ENCODE measurements at places on chromosomes 11 and 22.

- no peak for DNase-seq
Observed at GRCh38 chr11:112166562-112166961, 610 bp upstream of the TEX12 start.

- no peak for DNase-seq
Observed at GRCh38 chr22:36918586-36919284, 5.3 kb downstream of the CSF2RB start.

DNA sequence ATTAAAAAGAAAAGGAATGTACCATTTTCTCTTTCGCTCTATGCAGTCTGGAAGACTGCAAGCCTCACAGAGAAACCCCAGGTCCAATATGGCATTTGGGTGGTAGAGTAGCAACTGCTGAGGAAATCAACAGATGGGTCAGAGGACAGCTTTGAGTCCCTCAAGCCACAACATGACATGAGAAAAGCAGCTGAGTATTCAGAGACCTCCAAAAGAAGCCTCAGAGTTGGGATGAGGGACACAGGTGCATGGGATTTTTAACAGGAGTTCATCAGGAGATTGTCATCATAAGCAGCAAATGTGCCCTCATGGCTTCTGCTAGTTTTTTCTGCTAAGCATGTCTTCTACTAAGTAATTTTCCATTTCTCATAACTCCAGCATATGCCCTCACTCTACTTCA is 111.6 kb downstream of the BLID start:
- DNase-seq, result no peak

DNA sequence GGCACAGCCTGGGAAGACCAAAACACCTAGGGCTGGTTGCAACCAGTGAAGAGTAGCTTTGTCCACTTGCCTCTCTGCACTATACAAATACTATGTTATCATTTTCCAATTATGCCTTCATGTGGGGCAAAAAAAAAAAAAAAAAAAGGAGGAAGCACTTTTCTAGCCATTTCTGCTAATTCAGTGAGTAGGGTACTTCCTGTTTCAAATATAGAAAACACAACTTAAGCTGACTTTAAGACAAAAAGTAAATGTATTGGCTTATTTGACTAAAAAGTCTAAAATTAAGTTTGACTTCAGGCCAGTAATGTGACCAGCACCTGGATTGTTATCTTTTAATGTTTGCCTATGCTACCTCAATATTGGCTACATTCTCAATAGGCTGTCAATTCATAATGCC is 15.3 kb downstream of the CCDC73 start:
- DNase-seq, result no peak

DNA sequence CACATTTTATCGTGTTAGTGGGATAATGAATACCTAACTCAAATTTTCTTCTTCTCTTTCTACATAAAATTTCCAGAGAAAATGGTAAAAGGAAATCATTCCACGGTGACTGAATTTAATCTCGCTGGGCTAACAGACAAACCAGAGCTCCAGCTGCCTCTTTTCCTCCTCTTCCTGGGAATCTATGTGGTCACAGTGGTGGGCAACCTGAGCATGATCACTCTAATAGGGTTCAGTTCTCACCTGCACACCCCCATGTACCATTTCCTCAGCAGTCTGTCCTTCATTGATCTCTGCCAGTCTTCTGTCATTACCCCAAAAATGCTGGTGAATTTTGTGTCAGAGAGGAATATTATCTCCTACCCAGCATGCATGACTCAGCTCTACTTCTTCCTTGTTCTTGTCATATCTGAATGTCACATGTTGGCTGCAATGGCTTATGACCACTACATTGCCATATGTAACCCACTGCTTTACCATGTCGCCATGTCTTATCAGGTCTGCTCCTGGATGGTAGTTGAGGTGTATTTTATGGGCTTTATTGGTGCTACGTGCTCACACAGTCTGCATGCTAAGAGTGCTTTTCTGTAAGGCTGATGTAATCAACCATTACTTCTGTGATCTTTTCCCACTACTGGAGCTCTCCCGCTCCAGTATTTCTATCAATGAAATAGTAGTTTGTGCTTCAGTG is 24.1 kb downstream of the OR10D3 start:
- no peak for DNase-seq

GRCh38 chr11:1295591-1295990 is 13.8 kb downstream of the TOLLIP start:
- no peak for DNase-seq

DNA sequence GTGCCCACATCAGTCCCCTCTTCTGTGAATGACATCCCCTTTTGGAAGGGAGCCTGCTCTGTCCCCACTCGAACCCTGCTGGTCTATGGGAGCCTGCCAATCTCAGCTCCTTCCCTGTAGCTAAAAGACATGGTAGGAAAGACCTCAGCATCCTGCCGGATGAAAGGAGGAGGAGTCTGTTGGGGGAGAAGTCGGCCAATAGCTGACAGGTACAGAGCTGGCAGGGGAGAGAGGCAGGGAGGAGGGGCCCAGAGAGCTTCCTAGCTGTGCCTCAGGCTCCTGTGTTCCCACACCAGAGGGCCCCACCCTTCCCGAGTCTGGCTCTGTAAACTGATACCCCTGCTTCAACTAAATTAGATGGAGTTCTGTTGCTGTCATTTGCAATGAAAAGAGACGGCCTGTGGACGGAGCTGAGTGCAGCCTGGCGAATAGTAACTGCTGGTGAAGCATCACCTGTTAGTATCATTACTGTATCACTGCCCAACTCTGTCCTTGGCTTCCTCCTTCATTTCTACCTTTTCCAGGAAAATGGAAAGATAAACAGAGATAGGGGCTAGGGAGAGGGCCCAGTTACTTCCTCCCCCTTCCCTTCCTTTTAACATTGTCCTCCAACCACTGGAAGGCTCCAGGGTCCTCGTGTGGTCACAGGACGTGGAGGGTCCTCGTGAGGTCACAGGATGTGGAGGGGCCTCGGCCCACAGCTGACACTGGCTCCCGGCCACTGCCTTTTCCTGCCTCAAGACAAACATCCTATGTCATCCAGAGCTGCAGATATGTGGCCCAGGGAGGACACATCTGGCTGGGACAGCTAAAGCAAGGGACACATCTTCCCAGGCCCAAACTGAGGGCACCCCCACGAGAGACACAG is 15.1 kb downstream of the FXYD6 start:
- DNase-seq, result no peak
